HTR-8/SVneo (cell line): ENCODE measurements at places on chromosomes 7 and 10.

DNA sequence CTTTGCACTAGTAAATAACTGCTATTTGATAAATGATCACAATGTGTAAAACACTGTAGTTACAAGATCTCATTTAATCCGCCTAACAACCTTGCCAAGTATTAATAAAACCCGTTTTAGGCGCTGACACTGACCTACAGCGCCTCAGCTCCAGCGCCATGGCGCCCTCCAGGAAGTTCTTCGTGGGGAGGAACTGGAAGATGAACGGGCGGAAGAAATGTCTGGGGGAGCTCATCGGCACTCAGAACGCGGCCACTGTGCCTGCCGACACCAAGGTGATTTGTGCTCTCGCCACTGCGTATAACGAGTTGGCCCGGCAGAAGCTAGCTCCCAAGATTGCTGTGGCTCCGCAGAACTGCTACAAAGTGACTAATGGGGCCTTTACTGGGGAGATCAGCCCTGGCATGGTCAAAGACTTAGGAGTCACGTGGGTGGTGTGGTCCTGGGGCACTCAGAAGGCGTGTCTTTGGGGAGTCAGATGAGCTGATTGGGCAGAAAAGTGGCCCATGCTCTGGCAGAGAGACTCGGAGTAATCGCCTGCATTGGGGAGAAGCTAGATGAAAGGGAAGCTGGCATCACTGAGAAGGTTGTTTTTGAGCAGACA lies 1.1 kb upstream of the TNPO3 start:
- DNase-seq, result no peak

DNA sequence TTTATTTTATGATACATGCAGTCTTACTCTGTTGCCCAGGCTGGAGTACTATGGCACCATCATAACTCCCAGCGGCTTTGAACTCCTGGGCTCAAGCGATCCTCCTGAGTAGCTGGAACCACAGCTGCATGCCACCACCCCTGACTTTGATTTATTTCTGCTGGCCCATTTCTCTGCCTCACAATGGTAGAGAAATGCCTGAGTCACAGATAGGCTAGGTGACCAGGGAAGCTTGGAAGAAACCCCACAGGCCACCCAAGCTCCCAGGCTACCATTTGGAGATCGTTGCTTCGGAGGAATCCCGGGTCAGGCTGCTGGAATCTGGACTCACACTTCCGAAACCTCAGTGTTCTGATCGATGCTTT lies 17.4 kb upstream of the BAIAP2L1 start:
- no peak for DNase-seq

GRCh38 chr10:101295261-101295660 lies 58.7 kb upstream of the BTRC start:
- no peak for DNase-seq

DNA sequence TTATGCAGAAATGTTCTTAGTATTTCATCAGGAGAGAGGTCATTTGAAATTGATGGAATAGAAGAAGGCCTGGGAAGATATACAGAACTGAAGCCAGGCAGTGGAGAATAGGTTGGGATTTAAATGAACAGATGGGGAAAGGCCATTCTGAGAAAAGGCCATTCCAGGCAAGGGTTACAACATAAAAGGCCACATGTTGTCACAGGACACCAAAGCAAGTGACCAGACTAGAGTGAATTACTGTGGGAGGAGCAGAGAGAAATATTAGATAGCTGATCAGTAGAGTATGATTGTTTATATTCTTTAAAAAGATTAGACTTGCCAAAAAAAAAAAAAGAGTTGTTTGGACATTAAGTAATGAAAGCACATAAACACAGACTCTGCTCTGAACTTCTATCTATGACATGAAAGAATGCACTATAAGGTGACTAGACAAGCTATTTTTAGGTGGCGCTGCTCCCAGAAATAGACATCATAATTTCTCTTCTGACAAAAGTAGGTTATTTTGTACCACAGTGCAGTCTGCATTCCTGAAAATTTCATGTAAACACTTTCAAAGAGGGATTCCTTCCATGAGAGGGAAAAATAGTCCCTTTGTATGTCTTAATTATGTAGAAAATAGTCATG lies 55.2 kb upstream of the DKK1 start:
- no peak for DNase-seq

- DNase-seq, result no peak
Observed at GRCh38 chr7:93051660-93052059, 66.1 kb downstream of the SAMD9 start.

GRCh38 chr10:29317423-29318021 lies 28.7 kb downstream of the LYZL1 start:
- DNase-seq, result no peak

DNA sequence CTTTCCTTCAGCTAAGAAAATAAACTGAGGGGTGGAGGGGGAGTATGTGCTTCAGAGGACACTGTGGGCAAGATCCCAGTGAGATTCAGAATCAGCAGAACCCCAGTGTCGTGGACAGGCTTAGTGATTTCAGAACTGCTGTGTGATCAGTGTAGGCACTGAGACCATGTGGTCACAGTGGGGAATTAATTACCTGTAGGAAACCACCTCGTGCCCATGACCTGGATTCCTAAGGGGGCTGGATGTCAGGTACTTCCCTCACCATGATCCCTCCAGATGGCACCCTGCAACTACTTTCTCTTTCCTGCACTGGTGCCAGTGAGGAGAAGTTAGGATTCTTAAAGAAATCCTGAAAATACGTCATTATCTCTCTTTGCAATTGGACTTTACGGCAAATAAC lies 64.4 kb downstream of the HBP1 start:
- DNase-seq, result no peak

DNA sequence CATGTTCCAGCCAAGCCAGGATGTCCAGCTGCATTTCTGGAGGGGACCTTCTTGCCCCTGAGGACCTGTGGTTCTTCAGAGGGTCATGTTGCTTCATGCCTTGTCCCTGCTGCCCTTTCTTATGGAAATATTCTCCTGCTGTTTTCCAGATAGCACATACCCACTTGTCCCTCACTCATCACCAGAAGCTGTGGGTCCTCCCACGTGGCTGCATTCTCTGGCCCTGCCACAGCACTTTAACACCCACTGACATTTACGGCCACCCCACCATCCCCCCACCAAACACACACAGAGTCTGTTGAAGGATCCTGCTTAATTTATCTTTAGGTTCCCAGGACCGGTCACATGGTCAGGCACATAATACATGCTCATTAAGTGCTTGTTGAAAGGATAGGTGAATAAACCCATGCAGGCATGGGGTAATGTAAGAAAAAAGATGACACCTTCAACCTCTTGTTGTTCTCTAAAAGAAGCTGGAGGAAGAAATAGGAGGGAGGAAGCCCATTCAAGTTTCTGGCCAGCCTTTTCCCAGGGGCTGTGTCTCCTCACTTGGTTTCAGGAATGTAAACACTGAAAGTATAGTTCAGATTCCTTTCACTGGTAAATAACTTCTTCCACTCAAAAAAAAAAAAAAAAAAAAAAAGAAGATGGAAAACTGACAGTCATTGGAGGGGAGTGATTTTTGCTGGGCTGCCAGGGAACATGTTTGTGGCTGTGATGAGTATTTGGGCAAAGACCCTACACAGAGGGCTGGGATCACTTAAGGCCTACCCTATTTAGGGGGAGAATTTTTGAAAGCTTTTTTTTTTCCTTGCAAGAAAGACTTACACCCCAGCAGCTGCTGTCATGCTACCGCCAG lies 19.8 kb upstream of the BMPER start:
- DNase-seq, result no peak

GRCh38 chr10:104045151-104046089 lies 40.3 kb downstream of the COL17A1 start:
- peak; percentile 68 for DNase-seq

GRCh38 chr7:117324960-117325359 lies 2.1 kb upstream of the WNT2 start:
- DNase-seq, result no peak

DNA sequence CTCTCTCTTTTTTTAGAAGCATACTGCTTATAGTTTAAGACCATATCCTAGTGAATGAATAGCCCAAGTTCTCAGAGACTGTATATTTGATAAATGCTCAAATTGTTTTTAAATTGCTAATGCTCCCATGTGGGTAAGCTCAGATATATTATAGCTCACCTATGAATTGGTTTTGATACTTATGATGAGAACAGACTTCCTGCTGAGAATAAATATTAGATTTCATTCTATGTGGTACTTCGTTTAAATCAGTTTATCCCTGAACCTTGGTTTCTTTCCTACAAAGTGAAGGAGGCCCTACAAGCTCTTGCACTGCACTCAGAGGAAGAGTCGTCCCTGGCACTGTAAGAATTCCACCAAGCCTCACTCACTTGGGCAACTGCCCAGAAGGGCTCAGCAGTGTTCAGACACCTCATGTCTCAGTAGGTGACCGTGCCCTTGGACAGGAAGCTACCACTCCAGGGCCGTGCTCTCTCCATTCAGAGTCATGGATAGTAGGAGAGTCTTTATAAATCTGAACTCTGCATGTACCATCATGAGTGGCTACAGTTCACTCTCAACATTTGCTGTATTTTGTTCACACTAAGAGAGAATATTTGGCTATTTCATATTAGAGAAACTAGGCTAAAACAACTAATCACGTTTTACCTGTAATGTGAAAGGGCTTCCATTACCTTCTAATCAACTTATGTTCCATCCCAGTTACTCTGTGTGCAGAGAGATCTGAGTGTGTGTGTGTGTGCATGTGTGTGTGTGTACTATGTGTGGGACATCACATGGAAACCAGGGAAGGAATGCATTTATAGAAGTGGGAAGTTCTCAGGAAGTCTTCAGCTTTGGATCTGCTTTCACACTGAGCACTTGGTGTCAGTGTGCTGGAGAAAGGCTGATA lies 93.8 kb downstream of the PTPRE start:
- DNase-seq, result no peak

DNA sequence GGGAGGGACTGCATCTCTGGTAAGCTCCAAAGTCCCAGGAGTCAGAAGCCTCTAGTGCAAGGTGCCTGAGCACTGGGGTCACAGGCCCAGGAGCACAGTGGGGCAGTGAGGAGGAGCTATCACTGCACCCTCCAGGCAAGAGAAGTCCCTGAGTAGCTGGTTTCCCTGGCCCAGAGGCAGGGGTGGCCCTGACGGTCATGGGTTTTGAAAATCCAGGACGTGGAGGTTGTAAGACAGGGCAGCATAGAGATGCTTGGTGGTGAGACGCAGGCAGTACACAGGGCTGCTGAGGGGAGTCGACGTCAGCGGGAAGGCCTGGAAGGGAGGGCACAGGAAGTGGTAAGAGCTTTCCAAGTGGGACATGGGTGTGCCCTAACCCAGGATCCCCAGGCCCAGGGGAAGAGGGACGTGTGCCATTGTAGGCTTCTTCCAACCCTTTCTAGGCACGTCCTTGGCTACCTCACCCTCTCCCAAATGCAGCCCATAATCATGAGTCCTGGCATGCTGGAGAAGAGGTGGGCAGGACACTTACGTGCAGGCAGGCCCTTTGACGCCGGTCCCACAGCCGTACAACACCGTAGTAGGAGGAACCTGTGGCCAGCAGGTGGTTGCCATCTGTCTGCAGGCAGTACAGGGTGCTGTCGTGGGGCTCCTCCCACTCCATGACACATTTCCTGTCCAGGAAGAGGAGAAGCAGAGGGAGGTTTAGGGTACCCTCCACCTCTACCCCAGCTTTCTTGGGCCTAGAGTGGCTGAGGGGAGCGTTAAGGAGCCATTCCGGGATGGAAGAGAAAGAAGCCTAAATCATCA lies 23.2 kb downstream of the DPCD start:
- no peak for DNase-seq

DNA sequence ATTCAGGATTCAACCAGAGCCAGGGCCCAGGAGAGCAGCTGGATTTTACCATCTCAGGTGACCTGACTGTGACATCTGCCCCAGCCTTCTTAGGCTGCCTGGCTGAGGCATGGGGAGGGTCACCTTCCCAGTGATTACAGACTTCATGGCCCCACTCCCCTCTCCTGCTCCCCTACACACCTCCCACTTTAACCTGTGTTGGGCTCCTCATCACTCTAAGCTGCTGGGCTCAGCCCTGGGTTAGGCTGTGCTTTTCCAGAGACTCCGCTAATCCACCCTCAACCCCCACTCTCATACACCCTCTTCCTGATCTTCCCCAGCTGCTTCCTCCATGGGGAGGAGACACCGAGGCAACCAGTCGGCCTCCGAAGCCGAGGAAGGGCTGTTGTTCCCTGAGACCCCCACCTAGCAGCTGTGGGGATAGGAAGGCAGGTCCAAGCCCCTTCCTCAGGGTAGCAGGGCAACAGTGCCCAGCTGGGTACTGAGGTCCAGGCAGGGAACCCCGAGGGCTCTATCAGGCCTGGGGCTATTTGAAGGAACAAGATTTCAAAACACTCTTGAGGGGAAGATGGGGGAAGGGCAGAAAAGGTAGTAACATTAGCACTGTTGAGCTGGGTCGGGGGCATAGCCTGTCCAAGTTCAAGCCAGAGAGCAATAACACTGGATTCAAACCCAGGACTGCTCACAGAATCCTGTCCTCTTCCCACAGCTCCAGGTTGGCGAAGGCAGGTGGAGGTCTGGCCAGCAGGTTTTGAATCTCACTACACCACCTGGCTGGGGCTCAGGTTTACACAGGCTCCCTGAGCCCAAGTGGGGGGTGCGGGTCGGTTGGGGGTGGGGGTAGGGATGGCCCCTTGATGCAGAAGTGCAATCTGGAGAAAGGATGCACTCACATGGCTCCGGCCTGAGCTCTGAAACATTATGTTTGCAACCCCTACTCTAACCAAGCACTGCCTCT lies 1.8 kb downstream of the IMPDH1 start:
- no peak for DNase-seq

- no peak for DNase-seq
Observed at GRCh38 chr7:41817386-41817785, 114.5 kb upstream of the INHBA start.

DNA sequence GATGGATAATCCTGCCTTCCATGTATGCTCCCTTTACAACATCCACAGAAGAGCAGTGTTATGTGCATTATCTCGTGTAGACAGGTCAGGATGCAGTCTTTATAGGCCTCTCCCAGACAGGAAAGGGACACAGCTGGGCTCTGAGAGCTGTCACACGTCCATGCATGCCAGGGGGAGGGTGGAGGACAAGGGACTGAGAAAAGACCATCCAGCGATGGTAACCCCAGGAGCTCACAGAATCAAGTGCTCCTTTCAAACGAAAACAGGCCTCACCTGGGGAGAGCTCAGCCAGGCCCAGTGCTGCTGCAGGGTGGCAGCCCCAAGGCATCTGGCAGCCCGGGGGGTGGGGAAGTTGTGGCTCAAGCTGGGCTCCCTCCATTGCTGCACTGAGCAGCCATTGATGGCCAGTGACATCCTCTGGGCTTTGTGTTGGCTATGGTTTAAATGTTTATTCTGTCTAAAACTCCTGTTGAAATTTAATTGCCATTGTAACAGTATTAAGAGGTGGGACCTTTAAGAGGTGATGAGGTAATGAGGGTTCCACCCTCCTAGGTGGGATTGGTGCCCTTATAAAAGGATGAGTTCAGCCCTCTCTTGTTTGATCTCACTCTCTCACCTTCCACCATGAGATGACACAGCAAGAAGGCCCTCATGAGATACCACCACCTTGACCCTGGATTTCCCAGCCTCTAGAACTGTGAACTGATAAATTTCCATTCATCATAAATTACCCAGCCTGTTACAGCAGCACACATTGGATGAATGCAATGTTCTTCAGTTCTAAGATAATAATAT lies 15.7 kb downstream of the JCAD start:
- no peak for DNase-seq

DNA sequence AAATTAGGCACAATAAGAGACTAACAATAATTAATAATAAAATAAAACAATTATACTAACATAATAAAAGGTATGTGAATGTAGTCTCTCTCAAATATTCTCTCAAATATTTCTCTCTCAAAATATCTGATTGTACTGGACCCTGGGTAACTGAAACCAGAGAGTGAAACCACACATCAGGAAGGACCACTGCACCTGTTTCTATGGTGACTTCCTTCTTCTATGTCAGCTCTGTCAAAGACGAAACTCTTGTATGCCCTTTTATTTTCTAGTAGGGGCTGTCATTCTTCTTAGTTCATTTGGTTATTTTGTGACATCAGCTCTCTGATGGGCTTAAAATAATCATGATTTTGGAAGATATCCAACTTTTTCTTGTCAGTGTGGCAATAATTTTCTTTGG lies 428.0 kb upstream of the TPK1 start:
- no peak for DNase-seq
